PC-3 (cell line): ENCODE measurements at places on chromosomes 11 and 22. TPM values are rescaled to one million over a fixed set of nuclear protein-coding genes. Genes with fewer than 3 reads are reported as not detected.

GRCh38 chr11:66052664-66052982 lies 459 bp downstream of the SF3B2 start:
- H3K27ac ChIP-seq, result peak overlapping the region; percentile 28
- H3K4me1 ChIP-seq, result peaks cover 18% of the 10 kb centered on the region
- H3K36me3 ChIP-seq, result peaks cover 30% of the 10 kb centered on the region
- no peak for DNase-seq
- no peaks in the 10 kb centered on the region for H3K27me3 ChIP-seq

DNA sequence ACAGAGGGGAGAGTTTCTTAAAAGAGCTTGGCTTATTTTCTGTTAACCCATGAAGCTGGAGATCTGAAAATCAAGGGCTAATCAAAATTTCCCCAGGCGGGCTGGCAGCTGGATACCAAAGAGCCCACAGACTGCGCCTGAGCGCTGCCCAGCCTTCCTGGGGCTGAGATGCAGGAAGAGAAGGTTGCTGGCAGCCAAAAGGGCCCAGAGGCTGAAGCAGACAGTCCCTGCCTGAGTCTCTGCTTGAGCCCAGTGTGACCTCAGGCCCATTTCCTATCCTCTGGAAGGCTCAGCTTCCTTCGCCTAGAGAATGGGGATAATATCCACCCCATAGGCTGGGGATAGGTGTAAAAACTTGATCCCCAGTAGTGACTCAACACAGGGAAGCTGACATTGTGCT lies 49.1 kb downstream of the ARRB1 start:
- no peak overlapping the region for H3K27ac ChIP-seq
- no peak overlapping the region for H3K4me3 ChIP-seq
- H3K36me3 ChIP-seq, result no peaks in the 10 kb centered on the region
- peaks cover 7% of the 10 kb centered on the region for H3K4me1 ChIP-seq

DNA sequence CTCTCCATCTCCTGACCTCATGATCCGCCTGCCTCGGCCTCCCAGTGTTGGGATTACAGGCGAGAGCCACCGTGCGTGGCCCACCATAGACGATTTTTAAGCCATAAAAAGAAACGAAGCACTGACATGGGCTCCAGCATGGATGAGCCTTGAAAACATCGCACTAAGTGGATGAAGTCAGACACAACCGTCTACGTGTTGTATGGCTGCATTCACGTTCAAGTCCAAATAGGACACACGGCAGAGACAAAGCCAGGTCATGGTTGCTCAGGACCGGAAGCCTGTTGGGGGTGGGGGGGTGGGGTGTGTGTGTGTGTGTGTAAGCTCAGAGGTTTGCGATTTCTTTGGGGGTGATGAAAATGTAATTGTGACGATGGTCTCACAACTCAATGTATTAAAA lies 10.0 kb downstream of the RRP7A start:
- H3K4me1 ChIP-seq, result no peaks in the 10 kb centered on the region
- H3K36me3 ChIP-seq, result no peaks in the 10 kb centered on the region
- H3K27me3 ChIP-seq, result no peaks in the 10 kb centered on the region
- no peak overlapping the region for H3K27ac ChIP-seq

DNA sequence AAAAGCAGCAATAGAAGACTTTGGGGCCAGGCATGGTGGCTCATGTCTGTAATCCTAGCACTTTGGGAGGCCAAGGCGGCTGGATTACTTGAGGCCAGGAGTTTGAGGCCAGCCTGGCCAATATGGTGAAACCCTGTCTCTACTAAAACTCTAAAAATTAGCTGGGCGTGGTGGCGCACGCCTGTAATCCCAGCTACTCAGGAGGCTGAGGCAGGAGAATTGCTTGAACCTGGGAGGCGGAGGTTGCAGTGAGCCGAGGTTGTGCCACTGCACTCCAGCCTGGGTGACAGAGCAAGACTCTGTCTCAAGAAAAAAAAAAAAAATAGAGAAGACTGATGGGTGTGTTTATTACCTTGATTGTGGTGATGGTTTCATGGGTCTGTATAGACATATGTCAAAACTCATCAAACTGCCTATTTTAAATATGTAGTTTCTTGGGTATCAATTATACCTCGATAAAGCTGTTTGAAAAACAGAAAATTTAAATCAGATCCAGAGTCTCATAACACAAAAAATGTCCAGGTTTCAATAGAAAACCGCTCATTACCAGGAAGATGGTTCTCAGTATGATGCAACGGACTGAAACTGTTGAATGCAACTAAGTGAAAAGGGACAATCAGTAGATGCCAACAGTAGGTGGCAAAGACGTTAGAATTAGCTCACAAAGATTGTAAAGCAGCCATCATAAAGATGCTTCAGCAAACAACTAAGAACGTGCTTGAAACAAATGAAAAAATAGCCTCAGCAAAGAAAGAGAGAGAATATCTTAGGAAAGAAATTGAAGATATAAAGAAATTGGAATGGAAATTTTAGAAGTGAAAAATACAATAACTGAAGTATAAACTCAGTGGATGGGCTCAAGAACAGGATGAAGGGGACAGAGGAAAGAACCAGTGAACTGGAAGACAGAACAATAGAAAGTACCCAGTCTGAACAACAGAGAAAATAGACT lies 33.1 kb upstream of the SEPTIN5 start:
- no peaks in the 10 kb centered on the region for H3K36me3 ChIP-seq
- no peaks in the 10 kb centered on the region for H3K27me3 ChIP-seq
- DNase-seq, result no peak
- no peak overlapping the region for H3K27ac ChIP-seq
- H3K4me3 ChIP-seq, result no peak overlapping the region
- no peaks in the 10 kb centered on the region for H3K4me1 ChIP-seq

- no peaks in the 10 kb centered on the region for H3K36me3 ChIP-seq
- H3K27ac ChIP-seq, result no peak overlapping the region
- DNase-seq, result no peak
- no peak overlapping the region for H3K4me3 ChIP-seq
- no peaks in the 10 kb centered on the region for H3K4me1 ChIP-seq
Observed at GRCh38 chr11:1969035-1969434, 21.9 kb downstream of the MRPL23 start.

GRCh38 chr11:66866007-66866406 lies 9.1 kb downstream of the LRFN4 start:
- peaks cover 7% of the 10 kb centered on the region for H3K4me1 ChIP-seq
- DNase-seq, result no peak
- no peaks in the 10 kb centered on the region for H3K36me3 ChIP-seq

GRCh38 chr11:117820071-117820470 lies 4.5 kb downstream of the FXYD2 start:
- H3K36me3 ChIP-seq, result no peaks in the 10 kb centered on the region
- no peak overlapping the region for H3K27ac ChIP-seq
- no peak for DNase-seq
- no peak overlapping the region for H3K4me3 ChIP-seq
- peaks cover 14% of the 10 kb centered on the region for H3K4me1 ChIP-seq

DNA sequence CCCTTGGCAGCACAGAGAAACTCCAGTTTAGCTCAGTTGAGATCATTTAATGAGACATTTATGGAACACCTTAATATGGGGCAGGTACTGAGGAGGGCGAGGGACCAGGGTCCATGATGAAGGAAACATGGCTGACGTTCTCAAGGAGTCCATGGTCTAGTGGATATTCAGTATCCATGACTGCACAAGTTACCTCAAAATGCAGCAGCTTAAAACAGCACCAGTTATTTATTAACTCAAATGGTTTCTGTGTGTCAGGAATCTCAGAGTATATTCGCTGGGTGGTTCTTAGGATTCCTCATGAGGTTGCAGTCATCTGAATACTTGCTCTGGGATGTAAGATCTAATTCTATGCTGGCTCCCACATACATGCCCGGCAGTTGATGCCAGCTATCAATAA lies 346.8 kb downstream of the LARGE1 start:
- no peak overlapping the region for H3K27ac ChIP-seq
- H3K27me3 ChIP-seq, result no peaks in the 10 kb centered on the region

GRCh38 chr11:119461229-119461963 lies 38.4 kb upstream of the THY1 start:
- no peaks in the 10 kb centered on the region for H3K36me3 ChIP-seq
- peak overlapping the region; percentile 42 for H3K27ac ChIP-seq
- peaks cover 19% of the 10 kb centered on the region for H3K4me1 ChIP-seq
- no peaks in the 10 kb centered on the region for H3K27me3 ChIP-seq
- H3K4me3 ChIP-seq, result no peak overlapping the region

- peaks cover 16% of the 10 kb centered on the region for H3K4me1 ChIP-seq
- H3K27me3 ChIP-seq, result no peaks in the 10 kb centered on the region
- no peak for DNase-seq
Observed at GRCh38 chr11:47533690-47534151, 19.2 kb downstream of the CELF1 start.

GRCh38 chr11:35012467-35013191 lies 96.2 kb downstream of the PDHX start:
- peaks cover 44% of the 10 kb centered on the region for H3K4me1 ChIP-seq
- no peaks in the 10 kb centered on the region for H3K27me3 ChIP-seq
- H3K27ac ChIP-seq, result peak overlapping the region; percentile 95
- H3K4me3 ChIP-seq, result no peak overlapping the region
- DNase-seq, result no peak

- no peaks in the 10 kb centered on the region for H3K4me1 ChIP-seq
- peak; percentile 82 for DNase-seq
- H3K27me3 ChIP-seq, result no peaks in the 10 kb centered on the region
- no peak overlapping the region for H3K27ac ChIP-seq
Observed at GRCh38 chr11:8006349-8006977, 19.3 kb downstream of the EIF3F start.

- peaks cover 83% of the 10 kb centered on the region for H3K27me3 ChIP-seq
- H3K4me1 ChIP-seq, result peaks cover 8% of the 10 kb centered on the region; the same call in 1 of the 2 replicates
- no peak within 1 kb of the TSS for H3K27ac ChIP-seq
- peak within 1 kb of the TSS; percentile 46 for H3K4me3 ChIP-seq
Observed at GRCh38 chr11:110711776-110712658, at the start of gene ARHGAP20. TSS of gene ARHGAP20 (minus strand) at chr11:110712437. CDS start at chr11:110712231, 206 bp downstream.

DNA sequence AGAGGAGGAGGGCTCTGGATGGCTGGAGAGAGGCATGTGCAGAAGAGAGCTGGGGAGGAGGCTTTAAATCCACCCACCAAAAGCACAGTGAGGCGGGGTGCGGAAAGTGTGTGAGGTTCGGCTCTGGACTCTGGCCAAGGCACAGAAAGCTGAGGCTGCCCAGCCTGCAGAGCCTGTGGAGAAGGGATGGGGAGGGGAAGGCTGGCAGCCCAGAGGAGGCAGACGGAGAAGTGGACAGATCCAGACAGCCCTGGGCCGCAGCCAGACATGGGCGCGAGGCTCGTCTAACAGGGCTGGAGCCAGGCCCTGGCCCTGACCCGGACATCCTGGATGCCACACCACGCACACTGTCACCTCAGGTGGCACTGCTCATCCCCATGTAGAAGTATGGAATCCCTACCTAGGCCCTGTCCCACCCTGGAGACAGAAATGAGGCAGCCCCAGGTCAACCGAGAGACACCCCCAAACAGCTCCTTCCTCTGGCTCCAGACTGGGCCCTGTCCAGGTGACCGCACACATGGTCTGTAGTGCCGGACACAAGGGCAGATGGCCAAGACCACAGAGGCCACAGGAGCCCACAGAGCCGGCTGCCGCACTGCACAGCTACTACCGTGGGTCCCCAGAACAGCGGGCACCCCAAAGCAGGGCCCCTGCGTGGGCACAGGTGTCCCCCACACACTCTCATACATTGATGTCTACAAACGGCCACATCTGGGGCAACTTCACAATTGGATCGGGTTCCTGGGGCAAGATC lies 16.6 kb upstream of the MOB2 start:
- DNase-seq, result no peak
- H3K4me1 ChIP-seq, result no peaks in the 10 kb centered on the region
- no peak overlapping the region for H3K27ac ChIP-seq
- no peaks in the 10 kb centered on the region for H3K36me3 ChIP-seq
- no peaks in the 10 kb centered on the region for H3K27me3 ChIP-seq

DNA sequence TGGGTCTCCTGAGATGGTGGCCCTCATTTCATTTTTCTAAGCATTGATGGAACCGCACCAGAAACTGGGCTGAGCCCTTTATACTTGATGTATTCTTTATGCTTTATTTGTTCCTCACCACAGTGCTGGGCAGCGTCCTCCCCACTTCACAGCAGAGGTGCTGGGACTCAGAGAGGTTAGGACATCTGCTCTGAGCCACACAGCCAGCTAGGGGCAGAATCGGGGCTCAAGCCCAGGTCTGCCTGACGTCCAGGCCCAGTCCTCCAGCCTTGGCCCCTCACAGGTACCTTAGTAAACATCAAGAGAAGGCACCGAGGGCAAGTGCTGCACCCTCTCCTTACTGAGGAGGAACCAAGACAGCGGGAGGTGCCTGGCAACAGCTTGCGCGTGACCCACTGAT lies 20.2 kb upstream of the SHISAL1 start:
- no peak overlapping the region for H3K4me3 ChIP-seq
- no peak for DNase-seq
- peaks cover 17% of the 10 kb centered on the region; the same call in 1 of the 2 replicates for H3K4me1 ChIP-seq
- H3K27me3 ChIP-seq, result no peaks in the 10 kb centered on the region
- no peaks in the 10 kb centered on the region for H3K36me3 ChIP-seq

KLHL35 gene
- total RNA-seq, result 6.6 and 8.4 TPM in 2 replicates

BEST1 gene
- total RNA-seq, result 0.22 TPM in 1 of 2 replicates, not detected in the other

MS4A2 gene
- total RNA-seq, result not detected in 2 replicates

ANO1 gene
- total RNA-seq, result 184 and 244 TPM in 2 replicates

OSBP2 gene
- total RNA-seq, result 10.2 and 15.1 TPM in 2 replicates

SPA17 gene
- 14.0 and 16.5 TPM in 2 replicates for total RNA-seq

HOATZ gene
- not detected in 2 replicates for total RNA-seq

CCDC87 gene
- total RNA-seq, result 0.69 TPM in 1 of 2 replicates, not detected in the other

HBD gene
- not detected in 2 replicates for total RNA-seq

MRGPRG gene
- total RNA-seq, result not detected in 2 replicates

OR52N4 gene
- not detected in 2 replicates for total RNA-seq

GDPD4 gene
- not detected in 2 replicates for total RNA-seq

CYTH4 gene
- total RNA-seq, result 1.9 and 4.6 TPM in 2 replicates

RAB6A gene
- 97.9 and 109 TPM in 2 replicates for total RNA-seq
